ENCODE measurements at places on chromosomes 1 and 21.

DNA sequence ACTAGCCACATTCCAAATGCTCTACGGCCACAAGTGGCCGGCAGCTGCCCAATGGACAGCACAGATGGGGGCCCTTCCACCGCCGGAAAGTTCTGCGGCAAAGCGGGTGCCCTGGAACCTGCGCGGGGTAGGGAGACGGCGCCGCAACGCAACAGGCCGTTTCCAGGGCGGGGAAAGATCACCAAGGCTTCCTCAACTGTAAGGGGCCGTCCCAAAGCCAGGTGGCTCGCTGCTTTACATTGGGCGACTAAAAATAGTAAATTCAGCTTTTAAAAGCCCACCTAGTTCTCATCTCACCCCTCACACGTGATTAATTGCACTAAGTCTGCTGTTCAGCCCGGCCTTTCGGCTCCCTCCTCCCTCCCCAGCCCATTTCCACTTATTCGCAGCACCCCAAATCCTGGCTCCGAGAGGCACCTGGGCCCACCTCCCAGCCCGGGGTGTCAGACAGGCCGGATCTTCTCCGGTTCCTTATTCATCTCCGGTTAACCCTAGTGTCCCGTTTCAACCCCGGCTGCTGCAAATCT, 643 bp downstream of the CFAP298 start:
- DNase-seq: peak; percentile 60

- no peak for DNase-seq
Measured at GRCh38 chr1:184716158-184716557, 38.5 kb downstream of the EDEM3 start.

GRCh38 chr1:36366091-36366661, 19.5 kb downstream of the STK40 start:
- DNase-seq: peak; percentile 93

GRCh38 chr1:115717541-115717940, 51.0 kb downstream of the CASQ2 start:
- peak; percentile 37 for DNase-seq

- peak; percentile 22 for DNase-seq
Measured at GRCh38 chr1:93033785-93034184, 45.3 kb upstream of the MTF2 start.

- no peak for DNase-seq
Measured at GRCh38 chr1:234214911-234215892, 158.1 kb upstream of the COA6 start.

DNA sequence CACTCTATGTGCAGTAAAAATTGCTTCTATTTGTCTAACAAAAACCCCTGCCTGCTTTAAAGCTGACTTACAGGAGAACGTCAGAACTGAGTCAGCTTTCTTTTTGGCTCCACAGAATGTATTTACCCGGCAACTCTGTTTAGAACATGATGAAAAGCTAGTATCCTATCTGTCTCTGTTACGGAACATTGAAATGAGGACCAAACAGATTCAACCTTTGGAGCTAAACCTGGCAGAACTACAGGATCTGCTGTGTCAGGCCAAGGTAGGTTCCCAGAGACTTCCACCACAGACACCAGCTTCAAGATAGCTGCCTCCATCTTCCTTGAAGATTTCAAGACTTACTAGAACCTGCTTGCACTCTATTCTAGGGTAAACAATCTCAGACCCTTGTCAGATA, 132.6 kb downstream of the MACF1 start:
- no peak for DNase-seq

DNA sequence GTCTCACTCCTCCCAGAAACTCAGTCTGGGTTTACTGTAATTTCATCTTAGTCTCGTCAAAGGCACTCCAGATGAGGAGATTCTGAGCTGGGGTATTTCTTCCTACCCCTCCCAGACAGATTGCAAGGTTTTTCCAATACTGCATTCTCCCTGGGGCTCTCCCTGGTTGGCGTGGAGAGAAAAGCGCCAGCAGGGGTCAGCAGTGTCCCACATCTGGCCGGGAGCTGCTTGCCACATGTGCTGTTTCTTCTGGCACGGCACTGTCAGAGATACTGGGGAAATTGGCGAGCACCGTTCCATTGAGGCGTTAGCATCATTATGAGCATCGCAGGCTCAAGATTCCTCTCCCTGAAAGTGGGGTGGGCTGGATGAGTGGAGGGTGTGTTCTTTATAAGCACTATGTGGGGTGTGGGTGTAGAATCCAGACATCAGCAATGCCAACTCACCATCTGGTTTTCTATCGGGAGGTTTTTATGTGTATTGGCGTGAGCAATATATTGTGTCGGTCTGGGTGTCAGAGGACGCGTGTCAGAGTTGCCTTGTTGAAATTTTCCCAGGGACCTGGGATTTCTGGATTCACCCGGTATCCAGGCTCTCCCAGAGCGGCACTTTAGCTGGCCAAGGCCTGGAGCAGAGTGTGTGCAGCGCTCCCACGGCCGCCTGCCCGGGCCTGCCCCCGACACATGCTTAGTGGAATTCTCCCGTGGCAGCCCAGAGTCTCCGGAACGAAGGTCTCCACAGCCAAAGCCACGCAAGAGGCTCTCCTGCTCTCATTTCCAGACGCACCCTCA, 8.0 kb upstream of the NAV1 start:
- peak; percentile 79 for DNase-seq

DNA sequence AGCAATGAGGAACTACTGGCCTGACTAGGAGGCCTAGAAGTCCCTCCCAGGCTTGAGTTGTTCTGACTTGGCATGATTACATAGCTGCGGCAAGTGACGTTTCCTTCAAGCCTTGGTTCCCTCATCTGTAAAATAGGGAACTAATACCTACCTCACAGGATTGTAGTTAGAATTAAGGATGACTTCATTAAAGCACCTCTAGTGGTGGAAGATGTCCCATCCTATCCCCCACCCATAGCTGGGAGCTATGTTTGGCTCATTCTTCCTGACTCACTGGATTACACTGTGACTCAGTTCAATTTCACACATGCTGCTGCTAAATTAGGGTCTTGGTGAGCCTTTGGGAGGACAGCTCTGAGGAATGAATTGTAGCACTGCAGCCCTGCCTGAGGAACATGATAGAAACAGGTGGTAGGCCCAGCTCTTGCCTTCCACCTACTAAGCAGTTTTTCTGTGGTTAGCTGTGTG, 6.0 kb upstream of the SHISA4 start:
- DNase-seq: peak; percentile 97

DNA sequence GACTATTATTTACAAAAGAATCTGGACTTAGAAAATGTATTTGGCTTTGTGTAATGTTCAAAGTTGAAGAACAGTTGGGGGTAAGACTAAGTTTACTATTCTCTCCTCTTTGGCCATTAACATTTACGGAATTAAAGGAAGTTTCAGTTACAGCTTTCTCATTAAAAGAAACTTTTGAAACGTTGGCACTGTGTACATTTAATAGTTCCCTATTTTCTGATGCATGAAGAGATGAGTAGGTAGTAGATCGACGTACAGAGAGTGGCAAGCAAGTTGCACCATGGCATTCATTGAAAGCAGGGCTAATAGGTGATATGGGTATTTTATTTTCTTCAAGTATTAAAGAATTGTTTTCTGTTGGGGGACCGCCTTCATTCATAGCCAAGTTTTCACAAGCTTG, 3.2 kb downstream of the ASPM start:
- DNase-seq: no peak

DNA sequence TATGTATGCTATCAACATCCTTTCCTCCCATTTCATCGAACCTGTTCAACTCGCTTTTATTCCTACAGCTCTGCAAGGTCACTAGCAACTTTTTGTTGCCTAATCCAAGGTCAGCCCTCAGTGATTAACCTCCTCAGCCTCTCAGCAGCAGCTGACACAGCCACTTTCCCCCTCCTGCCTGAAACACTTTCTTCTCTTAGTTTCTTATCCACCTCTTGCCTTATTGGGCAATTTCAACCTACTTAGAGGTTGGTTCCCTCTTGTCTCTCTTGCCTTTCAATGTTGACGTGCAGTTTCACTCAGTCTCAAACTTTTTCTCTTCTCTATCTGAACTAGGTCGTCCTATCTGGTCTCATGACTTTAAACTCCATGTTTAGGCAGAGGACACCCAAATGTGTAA, 156.3 kb downstream of the C1orf94 start:
- DNase-seq: no peak

GRCh38 chr1:64004451-64005025, 198.9 kb upstream of the UBE2U start:
- no peak for DNase-seq

- DNase-seq: no peak
Measured at GRCh38 chr1:155650231-155650757, 38.3 kb downstream of the YY1AP1 start.

- DNase-seq: no peak
Measured at GRCh38 chr1:1335792-1336248, 4.7 kb downstream of the TAS1R3 start.

- no peak for DNase-seq
Measured at GRCh38 chr1:93692451-93692861, 10.8 kb upstream of the BCAR3 start.

GRCh38 chr1:160097151-160097910, 1.1 kb downstream of the IGSF8 start:
- no peak for DNase-seq

DNA sequence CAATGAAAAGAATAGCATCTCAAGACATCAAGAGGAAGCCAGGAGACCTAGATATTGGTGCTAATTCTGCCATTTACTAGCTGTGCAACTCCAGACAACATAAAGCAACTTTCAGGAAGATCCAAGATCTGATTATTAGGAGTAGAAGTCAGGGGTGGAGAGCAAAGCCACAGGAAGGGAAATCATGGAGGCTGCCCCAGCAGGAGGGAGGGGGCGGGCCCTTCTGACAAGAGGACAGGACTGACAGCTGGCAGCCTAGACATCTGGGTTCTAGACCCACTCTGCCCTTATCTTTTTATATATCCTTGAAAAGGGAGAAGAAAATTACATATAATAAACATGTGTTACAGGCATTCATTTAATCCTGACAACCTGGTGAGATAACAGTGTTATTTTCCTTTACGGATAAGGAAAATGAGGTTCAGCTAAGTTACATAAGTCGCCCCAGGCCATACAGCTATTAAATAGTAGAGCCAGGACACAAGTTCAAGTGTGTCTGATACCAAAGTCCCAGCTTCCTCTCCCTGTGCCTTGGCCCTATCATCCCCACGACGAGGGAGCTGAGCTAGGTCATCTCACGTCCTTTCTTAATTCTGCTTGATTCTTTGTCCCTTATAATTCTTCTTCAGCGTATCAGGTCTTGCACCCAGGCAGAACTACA, 46.6 kb downstream of the ARHGEF11 start:
- no peak for DNase-seq

- peak; percentile 43 for DNase-seq
Measured at GRCh38 chr1:204975568-204976235, 67.3 kb upstream of the CNTN2 start.

GRCh38 chr1:26110731-26111529, 694 bp upstream of the PDIK1L start:
- DNase-seq: peak; percentile 87

GRCh38 chr1:92951141-92951582, 10.1 kb downstream of the DIPK1A start:
- peak; percentile 20 for DNase-seq

GRCh38 chr1:28097100-28097472, 8.7 kb upstream of the EYA3 start:
- DNase-seq: no peak

- no peak for DNase-seq
Measured at GRCh38 chr1:90723590-90724108, 6.5 kb upstream of the BARHL2 start.

GRCh38 chr1:121414905-121415304, 230.1 kb downstream of the SRGAP2C start:
- no peak for DNase-seq

GRCh38 chr1:170340308-170340707, 191.7 kb upstream of the GORAB start:
- no peak for DNase-seq

DNA sequence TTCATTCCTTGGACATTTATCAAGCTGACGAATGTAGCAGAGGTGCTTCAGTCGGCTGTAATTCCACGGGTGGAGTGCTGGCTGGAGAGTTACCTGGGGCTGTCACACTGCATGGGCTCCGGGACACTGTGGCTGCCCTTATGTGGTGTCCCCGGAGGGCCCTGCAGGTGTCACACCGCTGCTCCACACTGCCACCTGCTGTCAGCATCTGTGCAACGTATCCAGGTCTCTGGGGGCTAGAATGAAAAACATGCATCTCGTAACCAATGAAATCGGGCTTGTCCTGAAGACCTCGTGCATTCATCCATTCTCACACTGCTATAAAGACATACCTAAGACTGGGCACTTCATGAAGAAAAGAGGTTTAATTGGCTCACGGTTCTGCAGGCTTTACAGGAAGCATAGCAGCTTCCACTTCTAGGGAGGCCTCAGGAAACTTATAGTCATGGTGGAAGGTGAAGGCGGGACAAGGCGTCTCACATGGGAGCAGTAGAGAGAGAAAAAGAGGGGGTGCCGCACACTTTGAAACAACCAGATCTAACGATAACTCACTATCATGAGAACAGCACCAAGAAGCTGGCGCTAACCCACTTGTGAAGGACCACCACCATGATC, 46.7 kb upstream of the PCBP3 start:
- peak; percentile 63 for DNase-seq

GRCh38 chr1:160685266-160685665, 26.4 kb downstream of the CD48 start:
- no peak for DNase-seq

DNA sequence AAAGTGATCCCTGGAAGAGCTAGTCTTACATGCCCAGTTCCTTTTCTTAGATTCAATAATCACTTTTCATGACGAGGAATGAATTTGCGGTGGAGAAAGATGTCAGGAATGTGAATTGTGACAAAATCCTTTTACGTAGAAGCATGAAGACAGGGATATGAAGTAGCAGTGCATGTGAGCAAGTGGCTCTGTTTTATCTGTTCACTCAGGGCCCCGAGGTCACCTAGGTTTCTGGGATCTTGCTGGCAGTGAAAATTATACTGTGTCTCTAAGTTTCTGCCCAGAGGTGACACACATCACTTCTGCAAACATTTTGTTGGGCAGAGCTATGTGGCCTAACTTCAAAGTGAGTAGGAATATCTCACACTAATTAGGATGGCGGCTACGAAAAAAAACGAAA, 79.3 kb downstream of the USP25 start:
- no peak for DNase-seq

- DNase-seq: peak; percentile 61
Measured at GRCh38 chr1:111497592-111497991, 5.8 kb downstream of the ADORA3 start.

GRCh38 chr1:212442408-212442807, 9.7 kb downstream of the NENF start:
- DNase-seq: no peak

- no peak for DNase-seq
Measured at GRCh38 chr1:58572690-58573089, 4.4 kb downstream of the TACSTD2 start.
